Neuronal stem cell (in vitro differentiated cells): ENCODE measurements at places on chromosomes 13 and 19.

GRCh38 chr13:29785978-29786377 is 64.4 kb downstream of the UBL3 start:
- DNase-seq = no peak

DNA sequence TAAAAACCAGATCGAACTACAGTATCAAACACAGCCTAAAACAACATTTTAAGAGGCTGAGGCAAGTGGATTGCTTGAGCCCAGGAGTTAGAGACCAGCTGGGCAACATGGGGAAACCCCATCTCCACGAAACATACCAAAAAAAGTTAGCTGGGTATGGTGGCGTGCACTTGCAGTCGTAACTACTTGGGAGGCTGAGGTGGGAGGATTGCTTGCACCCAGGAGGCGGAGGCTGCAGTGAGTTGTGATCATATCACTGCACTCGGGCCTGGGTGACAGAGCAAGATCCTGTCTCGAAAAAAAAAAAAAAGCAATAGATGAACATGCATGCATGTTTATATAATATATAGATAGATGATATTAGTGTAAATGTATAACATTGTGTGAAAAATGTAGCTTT is 5.2 kb upstream of the MRPS31 start:
- DNase-seq = no peak

- no peak for DNase-seq
Observed at GRCh38 chr19:28377077-28377476, 835.9 kb downstream of the UQCRFS1 start.

- DNase-seq = no peak
Observed at GRCh38 chr13:106234636-106235035, 300.8 kb downstream of the EFNB2 start.

DNA sequence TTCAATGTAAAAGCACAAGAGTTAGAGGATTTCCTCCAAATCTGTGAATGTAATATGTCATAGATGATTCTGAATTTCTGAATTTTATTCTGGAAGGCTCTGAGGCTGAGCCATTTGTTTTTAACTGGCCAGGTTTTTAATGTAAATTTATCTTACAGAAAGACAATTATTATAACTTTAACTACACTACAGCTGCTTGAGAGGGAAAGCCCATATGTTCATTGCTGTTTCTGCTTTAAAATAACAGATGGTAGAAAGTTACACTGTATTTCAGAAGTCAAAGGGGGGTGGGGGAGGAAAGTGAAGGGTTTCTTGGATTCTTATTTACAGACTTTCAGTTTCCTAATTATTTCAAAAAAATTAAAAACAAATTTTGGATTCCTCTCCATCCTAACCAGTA is 62.8 kb downstream of the DNAJC15 start:
- DNase-seq = no peak

GRCh38 chr13:39641645-39642044 is 13.8 kb upstream of the COG6 start:
- no peak for DNase-seq

DNA sequence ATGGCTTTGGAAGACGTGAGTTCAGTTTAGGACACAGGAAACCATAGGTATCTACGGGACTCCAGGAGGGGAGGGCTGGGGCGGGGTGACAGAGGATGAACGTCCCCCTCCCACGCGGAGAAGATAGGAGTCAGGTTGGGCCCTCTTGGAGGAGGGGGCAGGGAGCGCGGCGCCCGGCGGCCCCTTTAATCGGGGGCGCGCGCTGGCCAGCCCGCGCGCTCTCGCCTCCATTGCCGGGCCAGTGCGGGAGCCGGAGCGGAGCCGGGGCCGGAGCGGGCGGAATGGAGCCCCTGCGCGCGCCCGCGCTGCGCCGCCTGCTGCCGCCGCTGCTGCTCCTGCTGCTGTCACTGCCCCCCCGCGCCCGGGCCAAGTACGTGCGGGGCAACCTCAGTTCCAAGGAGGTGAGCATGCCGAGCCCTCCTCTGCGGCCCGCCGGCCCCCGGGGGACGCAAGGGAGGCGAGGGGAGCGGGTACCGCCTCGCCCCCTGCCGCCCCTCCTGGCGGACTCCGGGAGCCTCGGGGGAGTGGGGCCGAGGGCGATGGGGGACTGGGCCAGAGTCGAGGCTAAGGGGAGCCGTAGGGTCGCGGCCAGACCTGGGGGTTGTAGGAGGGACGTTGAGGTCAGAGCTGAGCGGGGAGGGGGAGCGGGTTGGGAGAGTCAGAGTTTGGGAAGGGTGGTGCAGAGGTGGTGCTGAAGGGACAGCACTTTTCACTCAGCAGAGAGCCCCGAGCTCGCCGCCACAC is at the start of gene TMEM145:
Gene TMEM145 (plus strand): TSS at position 214 of the 744 bp plus-strand sequence. CDS start 68 bp downstream, at position 282.
- DNase-seq = peak; percentile 51

DNA sequence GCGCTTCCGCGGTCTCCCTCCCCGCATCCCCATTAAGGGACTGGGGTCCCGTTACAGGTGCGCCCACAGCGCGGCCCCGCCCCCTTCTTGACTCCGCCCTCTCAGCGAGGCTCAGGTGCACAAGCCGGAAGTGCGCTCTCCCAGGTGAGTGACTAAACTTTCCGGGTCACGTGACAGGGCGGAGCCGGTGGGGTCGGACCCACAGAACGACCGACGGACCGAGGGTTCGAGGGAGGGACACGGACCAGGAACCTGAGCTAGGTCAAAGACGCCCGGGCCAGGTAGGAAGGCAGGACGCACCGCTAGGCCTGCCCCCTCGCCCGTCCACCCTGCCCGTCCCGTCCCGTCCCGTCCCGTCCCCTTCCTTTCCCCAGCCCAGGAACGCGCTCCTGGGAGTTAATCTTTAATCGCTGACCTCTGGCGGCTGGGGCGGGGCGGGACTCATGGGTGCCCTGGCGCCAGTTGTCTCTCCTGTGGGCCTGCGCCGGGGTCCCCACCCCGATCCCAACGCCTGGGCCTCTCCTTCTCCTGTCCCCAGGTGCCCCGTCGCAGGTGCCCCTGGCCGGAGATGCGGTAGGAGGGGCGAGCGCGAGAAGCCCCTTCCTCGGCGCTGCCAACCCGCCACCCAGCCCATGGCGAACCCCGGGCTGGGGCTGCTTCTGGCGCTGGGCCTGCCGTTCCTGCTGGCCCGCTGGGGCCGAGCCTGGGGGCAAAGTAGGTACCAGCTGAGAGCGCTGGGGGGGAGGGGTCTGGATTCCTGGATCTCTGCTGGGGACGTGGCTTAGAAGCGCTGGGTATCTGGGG is at the start of gene CRB3:
Gene CRB3 (plus strand): TSS at position 202 of the 804 bp plus-strand sequence. CDS start 431 bp downstream, at position 633.
- no peak for DNase-seq

- DNase-seq = no peak
Observed at GRCh38 chr13:89968470-89968869, 1379.0 kb upstream of the MIR17HG start.

DNA sequence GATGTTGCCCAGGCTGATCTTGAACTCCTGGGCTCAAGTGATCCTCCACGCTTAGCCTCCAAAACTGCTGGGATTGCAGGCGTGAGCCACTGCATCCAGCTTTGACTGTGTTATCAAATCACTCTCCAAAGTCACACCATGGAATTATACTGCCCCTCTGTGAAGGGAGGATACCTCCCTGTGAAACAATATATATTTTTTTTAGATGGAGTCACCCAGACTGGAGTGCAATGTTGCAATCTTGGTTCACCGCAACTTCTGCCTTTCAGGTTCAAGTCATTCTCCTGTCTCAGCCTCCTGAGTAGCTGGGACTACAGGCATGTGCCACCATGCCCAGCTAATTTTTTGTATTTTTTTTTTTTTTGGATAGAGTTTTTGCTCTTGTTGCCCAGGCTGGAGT is 7.7 kb downstream of the TYK2 start:
- no peak for DNase-seq

DNA sequence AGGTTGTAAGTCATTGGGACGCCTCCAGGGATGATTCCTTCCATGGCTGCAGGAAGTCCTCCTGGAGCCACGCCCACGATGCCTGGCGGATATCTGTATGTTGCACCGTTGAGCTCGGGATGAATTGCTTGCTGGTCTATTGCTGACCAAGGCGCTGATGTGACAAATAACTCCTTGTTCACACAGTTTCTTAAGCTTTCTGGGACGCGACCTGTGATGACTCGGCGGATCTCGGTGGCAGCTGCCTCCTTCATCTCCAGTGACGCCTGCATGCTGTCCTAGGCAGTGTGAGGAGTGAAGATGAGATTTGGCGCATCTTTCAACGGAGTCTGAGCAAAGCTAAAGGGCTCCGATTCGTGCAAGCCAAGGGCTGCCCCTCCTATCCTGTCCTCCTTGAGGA is 7.6 kb upstream of the ZNF566 start:
- no peak for DNase-seq

GRCh38 chr13:58907347-58907746 is 1256.4 kb downstream of the DIAPH3 start:
- no peak for DNase-seq

DNA sequence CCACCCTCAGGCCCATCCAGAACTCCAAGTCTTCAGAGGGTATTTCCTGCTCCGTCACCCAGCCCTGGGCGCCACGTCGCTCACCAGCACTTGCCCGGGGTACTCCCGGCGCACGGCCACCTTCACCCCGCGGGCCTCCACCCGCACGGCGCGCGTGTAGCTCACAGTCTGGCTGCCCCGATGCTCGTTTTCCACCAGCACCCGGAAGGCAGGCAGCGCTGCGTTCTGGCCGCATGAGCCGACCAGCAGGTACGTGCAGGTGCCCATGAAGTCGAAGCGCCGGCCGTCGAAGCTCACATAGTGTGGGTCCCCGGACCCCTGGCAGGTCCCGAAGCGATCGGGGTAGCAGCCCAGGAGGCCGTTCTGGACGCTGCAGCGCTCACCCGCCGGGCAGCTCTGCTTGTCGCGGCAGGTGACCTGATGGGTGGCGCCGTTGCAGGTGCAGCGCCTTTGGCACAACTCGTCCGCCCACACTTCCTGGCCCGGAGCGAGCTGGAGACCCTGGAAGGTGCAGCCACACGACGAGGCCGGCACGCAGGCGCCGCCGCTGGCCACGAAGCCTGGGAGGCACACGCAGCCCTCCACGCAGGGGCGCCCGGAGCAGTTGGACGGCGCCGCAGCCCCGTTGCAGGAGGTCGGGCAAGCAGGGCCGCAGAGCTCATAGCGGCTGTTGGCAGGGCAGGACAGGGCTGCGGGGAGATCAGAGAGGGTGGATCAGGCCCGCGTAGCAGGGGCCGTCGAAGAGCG is 19.2 kb downstream of the FCGBP start:
- no peak for DNase-seq

- DNase-seq = no peak
Observed at GRCh38 chr19:30856786-30857185, 484.6 kb downstream of the ZNF536 start.

DNA sequence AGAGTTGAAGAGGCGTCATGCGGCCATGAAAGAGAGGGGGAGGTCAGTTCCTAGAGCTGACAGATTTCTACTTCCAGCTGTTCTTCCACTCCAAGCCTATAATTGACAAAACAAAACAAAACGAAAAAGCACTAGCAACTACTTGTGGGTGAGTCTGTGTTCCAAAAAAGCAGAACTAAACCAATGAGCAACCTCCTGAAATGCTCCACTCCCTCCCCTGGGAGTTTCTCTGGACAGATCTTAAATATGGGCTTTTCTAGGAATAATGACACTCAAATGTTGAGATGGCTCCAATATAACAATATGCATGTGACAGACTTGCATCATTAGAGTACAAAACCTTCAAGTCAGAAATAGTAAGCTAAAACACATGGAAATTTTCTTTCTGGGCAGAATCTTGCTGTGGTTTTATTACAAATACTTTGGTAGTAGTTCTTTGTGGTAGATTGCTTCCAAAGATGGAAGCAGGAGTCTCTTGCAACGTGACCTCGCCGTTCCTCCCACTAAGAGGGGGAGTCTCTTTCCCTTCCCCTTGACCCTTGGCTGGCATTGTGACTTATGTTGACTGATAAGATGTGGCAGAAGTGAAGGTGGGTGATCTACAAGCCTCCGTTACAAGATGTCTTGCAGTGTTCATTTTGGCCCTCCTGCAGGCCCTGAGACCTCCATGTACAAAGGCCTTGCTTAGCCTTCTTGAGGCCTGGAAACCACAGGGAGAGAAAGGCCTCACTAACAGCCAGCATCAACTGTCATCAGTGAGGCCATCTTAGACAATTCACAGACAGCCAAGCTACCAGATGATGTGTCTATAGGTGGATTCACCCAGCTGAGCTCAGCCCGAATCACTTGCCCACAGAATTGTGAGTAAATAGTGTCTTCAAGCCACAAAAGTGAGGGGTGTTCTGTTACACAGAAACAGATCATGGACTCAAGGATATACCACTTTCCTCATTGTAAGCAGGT is 173.1 kb upstream of the RFC3 start:
- DNase-seq = no peak

DNA sequence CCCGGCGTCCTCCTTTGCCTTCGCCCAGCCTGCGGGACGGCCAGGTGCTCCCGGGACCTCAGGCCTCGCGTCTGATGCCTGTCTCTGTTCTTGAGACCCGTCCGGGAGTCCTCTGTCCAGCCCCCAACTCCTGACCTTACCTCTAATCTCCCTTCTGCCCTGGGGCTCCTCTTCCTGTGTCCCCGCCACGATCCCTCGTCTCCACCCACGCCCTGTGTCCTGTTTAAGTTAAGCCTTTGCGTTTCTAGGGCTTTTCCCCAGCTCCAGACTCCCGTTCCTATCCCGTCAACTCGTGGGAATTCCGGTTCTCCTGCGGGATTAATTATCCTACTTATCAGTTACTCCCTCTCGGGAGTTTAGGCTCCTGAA is 686 bp downstream of the LENG8 start:
- DNase-seq = no peak

- no peak for DNase-seq
Observed at GRCh38 chr19:38723606-38723965, 20.7 kb downstream of the CAPN12 start.

GRCh38 chr13:84645196-84646012 is 763.1 kb upstream of the SLITRK1 start:
- DNase-seq = no peak

- no peak for DNase-seq
Observed at GRCh38 chr19:4807188-4807587, 15.7 kb downstream of the FEM1A start.

- no peak for DNase-seq
Observed at GRCh38 chr13:46166947-46167610, 14.9 kb downstream of the LCP1 start.

GRCh38 chr13:35699825-35700510 is 223.5 kb upstream of the MAB21L1 start:
- DNase-seq = no peak

- DNase-seq = peak; percentile 40
Observed at GRCh38 chr19:46000491-46001246, 5.4 kb downstream of the CCDC61 start.

- no peak for DNase-seq
Observed at GRCh38 chr19:13020002-13020414, 24.7 kb downstream of the NFIX start.

GRCh38 chr19:18939922-18940768 is 872 bp downstream of the HOMER3 start:
- peak; percentile 80 for DNase-seq

- no peak for DNase-seq
Observed at GRCh38 chr19:30590596-30591229, 218.5 kb downstream of the ZNF536 start.

- DNase-seq = no peak
Observed at GRCh38 chr13:21006141-21007005, 55.0 kb downstream of the LATS2 start.

GRCh38 chr19:30215248-30215647 is 156.9 kb upstream of the ZNF536 start:
- no peak for DNase-seq

GRCh38 chr13:70720386-70720785 is 612.1 kb upstream of the KLHL1 start:
- DNase-seq = no peak
